ENCODE measurements at places on chromosomes 16 and 17.

DNA sequence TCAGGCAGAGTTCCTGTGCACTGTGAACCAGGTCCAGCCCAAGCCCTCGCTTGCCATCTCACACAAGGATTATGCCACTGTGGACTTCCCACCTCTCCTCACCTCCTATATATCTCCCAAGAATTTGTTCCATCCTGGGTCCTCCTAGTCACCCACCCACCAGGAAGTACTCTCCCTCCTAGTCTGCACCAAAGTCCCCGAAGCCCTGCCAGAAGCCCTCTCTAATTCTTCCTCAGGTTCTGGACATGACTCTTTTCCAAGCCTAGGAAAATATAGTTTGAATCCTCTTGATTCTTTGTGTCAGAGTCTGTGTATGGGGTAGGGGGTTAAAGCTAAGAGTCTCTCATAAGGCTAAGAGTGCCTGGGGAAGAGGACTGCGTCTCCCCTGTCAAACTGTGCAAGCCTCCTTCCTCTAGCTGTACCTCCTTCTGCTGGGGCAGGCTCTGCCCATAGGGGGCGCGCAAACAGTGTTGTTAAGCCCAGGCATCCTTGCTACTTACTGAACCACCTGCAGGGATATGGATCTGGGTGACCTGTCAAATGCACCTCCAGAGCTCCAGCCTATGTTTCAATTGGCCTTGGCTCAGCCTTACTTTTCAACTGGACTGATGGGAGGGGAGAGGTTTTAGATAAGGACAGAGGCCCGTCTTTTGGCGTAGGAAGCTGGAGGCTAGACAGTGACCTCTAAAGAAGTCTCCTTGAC, 16.6 kb upstream of the DLX4 start:
- peak; percentile 68 for DNase-seq

DNA sequence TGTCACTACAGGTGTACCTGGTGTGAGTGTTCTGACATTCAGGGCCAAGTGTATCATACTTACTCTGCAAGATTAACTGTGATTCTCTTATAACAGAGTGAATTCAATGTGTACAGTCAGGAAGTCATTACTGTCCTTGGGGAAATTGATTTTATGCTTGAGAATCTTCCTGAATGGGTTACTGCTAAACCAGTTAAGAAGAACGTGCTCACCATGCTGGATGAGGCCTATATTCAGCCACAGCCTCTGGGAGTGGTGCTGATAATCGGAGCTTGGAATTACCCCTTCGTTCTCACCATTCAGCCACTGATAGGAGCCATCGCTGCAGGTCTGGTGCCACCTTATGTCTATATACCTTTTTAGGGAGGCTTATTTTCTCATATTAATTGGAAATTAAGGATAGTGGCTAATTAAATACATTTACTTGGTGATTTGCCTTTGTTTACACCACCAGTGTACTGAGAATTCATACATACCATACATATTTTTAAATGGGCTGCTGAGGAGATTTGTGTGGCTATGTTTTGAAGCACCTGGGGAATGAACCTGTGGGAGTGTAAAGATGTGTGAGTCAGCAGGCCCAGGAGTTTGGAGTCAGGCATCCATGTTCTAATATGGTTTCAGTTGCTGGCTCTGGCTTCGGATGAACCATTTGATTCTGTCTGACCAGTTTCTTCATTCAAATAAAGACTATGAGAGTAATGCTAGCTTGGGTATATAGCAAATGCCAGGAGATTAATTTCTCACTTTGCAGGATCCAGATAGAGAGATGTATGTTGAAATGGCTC, 3.1 kb downstream of the ALDH3A2 start:
- DNase-seq, result no peak

DNA sequence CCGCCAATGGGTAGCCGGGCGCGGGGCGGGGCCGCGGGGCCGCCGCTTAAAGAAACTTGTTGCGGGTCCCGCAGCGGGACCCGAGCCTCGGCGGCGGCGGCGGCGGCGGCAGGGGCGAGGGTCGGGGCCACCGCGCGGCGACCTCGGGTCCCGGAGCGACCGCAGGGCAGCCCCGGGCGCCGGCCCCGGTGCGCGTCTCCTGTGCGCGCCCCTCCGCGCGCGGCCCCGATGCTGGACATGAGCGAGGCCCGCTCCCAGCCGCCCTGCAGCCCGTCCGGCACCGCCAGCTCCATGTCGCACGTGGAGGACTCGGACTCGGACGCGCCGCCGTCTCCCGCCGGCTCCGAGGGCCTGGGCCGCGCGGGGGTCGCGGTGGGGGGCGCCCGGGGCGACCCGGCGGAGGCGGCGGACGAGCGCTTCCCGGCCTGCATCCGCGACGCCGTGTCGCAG, at the start of gene SOX8:
SOX8 (plus strand) TSS at position 76 of the 450 bp plus-strand sequence; CDS start at position 229, 153 bp downstream.
- no peak for DNase-seq

GRCh38 chr16:87048730-87049115, 268.5 kb downstream of the C16orf95 start:
- DNase-seq, result no peak

GRCh38 chr17:12618557-12618956, 47.1 kb upstream of the MYOCD start:
- no peak for DNase-seq

DNA sequence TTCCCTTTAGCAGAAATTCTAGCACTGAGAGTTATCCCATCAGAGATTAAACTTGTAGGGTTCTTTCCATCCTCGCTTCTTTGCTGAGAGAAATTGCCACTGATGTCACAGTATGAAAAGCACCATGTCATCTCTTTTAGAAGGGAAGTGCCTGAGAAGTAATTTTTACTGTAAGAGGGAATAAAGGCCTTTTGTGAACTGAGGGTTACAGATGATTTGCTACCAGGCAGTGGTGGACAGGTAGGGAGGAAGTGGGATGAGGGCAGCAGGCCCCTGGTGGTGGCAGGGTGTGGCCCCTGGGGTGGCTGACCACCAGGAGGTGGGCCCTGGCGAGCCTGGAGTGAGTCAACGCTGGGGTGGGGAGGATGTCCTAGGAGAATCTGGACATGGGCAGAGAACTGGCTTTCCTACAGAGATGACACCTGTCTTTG, 6.4 kb upstream of the MILR1 start:
- DNase-seq, result no peak

- DNase-seq, result no peak
Observed at GRCh38 chr16:23987443-23987842, 151.7 kb downstream of the PRKCB start.

GRCh38 chr17:50149417-50150353, 792 bp downstream of the PPP1R9B start:
- DNase-seq, result peak; percentile 46

- DNase-seq, result no peak
Observed at GRCh38 chr16:82848013-82848412, 221.2 kb downstream of the CDH13 start.

GRCh38 chr17:29032013-29032856, 10.7 kb upstream of the PIPOX start:
- DNase-seq, result no peak

GRCh38 chr17:71505200-71505599, 615.6 kb upstream of the SOX9 start:
- DNase-seq, result no peak
